ENCODE measurements at places on chromosomes 2 and 18.

DNA sequence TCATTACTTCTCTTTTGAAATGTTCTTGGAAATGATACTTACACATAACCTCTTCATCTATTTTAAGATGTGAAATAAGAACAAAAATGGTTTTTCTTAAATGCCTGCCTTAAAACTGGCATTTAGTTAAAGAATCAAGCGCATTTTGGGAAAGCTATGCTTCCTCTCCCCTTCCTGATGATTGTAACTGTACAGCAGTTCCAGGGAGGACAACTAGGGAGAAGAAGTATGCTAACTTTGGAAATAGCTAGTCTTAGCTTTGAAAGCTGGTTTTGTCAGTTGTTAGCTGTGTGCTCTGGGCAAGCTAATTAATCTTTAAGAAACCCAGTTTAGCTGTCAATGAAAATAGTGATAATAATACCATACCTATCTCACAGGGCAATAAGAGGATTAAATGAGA lies 8.4 kb upstream of the ADCYAP1 start:
- no peak for DNase-seq

- DNase-seq = peak; percentile 16
These were observed 6.8 kb downstream of the SCTR start for GRCh38 chr2:119517433-119517832.

GRCh38 chr2:64626963-64627760 lies 26.6 kb downstream of the SERTAD2 start:
- DNase-seq = peak; percentile 54

DNA sequence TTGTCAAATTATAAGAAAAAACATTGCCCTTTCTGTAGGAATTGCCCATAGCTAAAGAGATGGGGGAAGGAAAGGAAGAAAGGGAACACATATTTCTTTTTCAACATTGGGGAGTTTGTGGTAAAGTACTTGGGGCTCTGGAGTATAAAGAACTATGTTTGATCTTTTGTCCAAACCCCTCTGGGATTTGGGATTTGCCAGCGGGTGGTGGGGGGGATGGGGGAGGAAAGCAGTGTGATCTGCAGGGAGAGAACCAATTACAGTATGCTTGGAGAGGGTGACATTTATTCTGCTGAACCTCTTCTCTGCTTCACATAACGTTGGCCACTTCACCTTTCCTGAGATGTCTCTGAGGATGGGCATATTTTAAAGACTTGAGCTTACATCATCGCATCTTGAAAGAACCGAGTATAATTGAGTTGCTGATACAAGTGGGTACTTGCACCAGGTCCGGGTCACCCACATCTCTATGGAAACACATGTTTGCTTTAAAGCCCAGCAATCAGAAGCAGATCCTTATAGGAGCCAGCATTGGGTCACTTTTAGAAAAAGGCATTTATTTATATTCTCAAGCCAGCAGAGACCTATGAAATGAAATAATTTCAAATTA lies 73.1 kb downstream of the SPATS2L start:
- no peak for DNase-seq

- no peak for DNase-seq
These were observed 156.4 kb downstream of the CCBE1 start for GRCh38 chr18:59540780-59541179.

GRCh38 chr2:238785528-238785860 lies 62.4 kb upstream of the TWIST2 start:
- DNase-seq = no peak

GRCh38 chr2:29902356-29902755 lies 19.0 kb downstream of the ALK start:
- DNase-seq = no peak

DNA sequence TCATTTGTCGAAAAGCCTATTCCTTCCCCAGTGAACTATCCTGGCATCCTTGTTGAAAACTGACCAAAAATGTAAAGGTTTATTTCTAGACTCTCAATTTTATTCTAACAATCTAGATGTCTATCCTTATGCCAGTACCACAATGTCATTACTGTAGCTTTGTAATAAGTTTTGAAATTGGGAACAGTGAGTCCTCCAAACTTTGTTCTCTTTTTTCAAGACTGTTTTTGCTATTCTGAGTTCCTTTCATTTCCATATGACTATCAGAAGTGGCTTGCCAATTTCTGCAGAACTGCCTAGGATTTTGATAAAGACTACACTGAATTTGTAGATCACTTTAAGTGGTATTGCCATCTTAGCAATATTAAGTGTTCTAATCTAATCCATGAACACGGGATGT lies 9.7 kb downstream of the STARD7 start:
- no peak for DNase-seq

DNA sequence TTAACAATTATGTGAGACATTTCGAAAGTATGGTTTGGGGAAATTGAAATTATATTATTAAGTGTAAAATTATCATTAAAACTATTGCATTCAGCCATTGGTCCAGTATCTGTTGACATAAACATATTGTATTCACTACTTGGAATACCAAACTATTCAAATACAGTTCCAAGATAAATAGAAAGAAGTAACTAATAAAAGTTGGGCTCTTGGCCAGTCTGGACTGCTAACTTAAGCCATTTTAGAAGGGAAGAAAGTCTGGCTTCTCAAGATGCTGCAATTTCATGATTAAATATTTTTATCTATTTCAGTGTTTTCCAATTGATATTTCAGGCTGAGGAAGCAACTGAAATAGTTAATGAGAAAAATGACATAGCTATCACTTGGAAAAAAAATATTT lies 109.8 kb upstream of the CHRNA1 start:
- DNase-seq = no peak

DNA sequence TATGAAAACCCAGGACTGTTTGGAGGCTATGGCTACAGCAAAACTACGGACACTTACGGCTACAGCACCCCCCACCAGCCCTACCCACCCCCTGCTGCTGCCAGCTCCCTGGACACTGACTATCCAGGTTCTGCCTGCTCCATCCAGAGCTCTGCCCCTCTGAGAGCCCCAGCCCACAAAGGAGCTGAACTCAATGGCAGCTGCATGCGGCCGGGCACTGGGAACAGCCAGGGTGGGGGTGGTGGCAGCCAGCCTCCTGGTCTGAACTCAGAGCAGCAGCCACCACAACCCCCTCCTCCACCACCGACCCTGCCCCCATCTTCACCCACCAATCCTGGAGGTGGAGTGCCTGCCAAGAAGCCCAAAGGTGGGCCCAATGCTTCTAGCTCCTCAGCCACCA lies 12.1 kb downstream of the HOXD3 start:
- DNase-seq = no peak

DNA sequence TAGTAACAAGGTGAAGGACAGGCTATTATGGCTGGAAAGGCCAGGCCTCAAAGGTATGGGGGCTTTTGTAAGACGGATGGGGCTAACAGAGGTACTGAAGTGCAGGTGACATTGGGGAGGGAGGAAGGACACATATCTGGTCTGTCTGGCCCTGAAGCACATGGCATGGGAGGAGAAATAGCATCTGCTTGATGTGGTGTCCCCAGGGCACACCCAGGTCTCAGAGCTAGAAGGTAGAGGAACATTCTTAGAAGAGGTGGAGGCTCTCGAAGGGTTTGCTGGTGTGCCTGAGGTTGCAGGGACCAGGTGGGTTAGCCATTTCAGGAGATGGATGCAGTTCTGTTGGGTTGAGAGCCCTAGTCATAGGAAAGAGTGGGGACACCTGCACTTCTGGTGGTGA lies 9.5 kb downstream of the RALB start:
- no peak for DNase-seq

DNA sequence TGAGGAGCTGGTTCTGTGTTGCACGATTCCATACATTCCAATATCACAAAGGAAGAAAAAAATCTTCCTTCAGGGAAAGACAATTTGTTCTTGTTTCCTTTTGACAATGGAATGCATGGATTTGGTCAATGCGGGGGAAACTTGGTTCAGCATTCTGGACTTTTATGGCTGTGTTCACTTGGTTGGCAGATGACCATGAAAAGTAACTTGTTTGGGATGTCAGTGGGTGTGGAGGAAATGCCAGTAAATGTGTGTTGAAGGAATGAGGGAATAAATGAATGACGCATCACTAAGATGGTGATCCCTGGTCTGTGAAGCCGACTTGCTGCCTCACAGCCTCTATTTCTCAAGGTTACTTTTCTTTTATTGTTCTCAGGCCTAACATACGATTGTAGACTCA lies 53.7 kb downstream of the THUMPD2 start:
- no peak for DNase-seq

DNA sequence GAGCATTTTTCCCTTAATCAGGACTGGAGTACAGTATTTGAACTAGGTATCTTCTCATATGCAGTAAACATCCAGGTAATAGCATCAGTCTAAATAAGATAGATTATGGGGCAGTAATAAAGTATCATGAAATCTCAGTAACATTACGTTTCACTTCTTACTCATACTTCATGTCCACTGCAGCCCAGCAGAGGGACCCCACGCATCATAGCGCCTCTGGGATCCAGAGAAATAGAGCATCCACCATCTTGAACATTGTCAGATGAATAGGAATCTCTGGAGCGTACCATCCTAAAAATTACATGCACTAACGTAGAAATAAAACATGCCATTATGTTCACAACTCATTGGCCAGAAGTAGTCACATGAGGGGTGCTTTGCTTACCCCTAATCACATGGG lies 499.0 kb downstream of the CPS1 start:
- no peak for DNase-seq

GRCh38 chr18:50312296-50313030 lies 25.0 kb upstream of the CXXC1 start:
- no peak for DNase-seq

DNA sequence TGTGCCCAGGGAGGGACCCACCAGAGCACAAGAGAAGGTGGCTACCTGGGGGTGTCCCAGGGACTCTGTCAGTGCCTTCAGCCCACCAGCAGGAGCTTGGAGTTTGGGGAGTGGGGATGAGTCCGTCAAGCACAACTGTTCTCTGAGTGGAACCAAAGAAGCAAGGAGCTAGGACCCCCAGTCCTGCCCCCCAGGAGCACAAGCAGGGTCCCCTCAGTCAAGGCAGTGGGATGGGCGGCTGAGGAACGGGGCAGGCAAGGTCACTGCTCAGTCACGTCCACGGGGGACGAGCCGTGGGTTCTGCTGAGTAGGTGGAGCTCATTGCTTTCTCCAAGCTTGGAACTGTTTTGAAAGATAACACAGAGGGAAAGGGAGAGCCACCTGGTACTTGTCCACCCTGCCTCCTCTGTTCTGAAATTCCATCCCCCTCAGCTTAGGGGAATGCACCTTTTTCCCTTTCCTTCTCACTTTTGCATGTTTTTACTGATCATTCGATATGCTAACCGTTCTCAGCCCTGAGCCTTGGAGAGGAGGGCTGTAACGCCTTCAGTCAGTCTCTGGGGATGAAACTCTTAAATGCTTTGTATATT lies 14.0 kb downstream of the ITM2C start:
- DNase-seq = no peak

DNA sequence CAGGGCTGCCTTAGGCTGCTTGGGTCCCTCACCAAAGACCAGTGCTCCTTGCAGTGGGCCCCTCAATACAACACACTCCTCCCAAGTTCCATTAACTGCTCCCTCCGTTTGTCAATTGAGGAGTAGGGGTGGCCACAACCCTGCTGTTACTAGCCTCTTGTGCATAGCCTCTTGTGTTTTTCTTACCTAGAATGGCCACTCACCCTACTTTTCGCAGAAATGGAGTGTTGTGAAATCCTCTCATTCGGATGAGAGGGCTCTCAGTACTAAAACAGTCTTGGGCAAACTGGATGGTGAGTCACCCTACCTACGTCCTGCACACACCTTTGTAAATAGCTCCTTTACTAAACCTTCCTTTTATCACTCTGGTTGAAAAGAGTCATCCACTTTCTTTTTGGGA lies 253.9 kb downstream of the OSR1 start:
- no peak for DNase-seq

- no peak for DNase-seq
These were observed 194.8 kb downstream of the CD226 start for GRCh38 chr18:69752737-69753380.

DNA sequence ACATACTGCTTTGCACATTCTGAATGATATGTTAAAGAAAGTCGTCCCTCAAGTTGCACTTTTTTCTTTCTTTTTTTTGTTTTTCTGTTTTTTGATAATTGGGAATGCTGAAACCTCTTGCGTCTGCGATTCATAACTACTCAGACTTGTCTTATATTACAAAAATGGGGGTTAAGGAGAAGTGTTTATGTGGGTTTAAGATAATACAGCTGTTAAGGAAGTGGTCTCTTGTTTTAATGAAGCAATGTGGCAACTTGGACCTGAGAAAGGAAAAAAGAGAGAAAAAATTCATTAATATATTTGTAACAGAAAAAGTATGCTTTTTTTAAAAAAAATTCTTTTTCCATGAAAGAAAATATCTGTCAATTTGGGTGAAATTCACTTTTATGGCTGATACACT lies 268.5 kb upstream of the CCDC68 start:
- no peak for DNase-seq

All from SK-N-DZ (cell line).